ENCODE measurements at places on chromosomes 6 and 20. TPM values are rescaled to one million over a fixed set of nuclear protein-coding genes. Genes with fewer than 3 reads are reported as not detected.

ADNP gene
- total RNA-seq, result 54.9 TPM

C6orf15 gene
- total RNA-seq, result not detected

SOX18 gene
- total RNA-seq, result 1.2 TPM

NEURL2 gene
- 8.4 TPM for total RNA-seq

CLPSL1 gene
- total RNA-seq, result not detected

OR2B6 gene
- total RNA-seq, result not detected

OTOR gene
- total RNA-seq, result not detected

DNAH8 gene
- not detected for total RNA-seq

MROH8 gene
- total RNA-seq, result 3.6 TPM

FOXA2 gene
- total RNA-seq, result not detected

BMP6 gene
- total RNA-seq, result 43.0 TPM

PTCRA gene
- total RNA-seq, result not detected

C6orf132 gene
- 1.3 TPM for total RNA-seq

TGM3 gene
- not detected for total RNA-seq

TMEM244 gene
- not detected for total RNA-seq

TRIM31 gene
- not detected for total RNA-seq

RIPPLY2 gene
- total RNA-seq, result not detected

TMEM170B gene
- 23.0 TPM for total RNA-seq

CST2 gene
- total RNA-seq, result not detected

DEFB124 gene
- not detected for total RNA-seq

LST1 gene
- total RNA-seq, result 10.6 TPM

PRR18 gene
- total RNA-seq, result not detected

THBS2 gene
- 43.5 TPM for total RNA-seq

WFDC2 gene
- total RNA-seq, result not detected

SDCBP2 gene
- total RNA-seq, result 3.5 TPM

SPATS1 gene
- not detected for total RNA-seq

ZNF334 gene
- 11.1 TPM for total RNA-seq

PACRG gene
- total RNA-seq, result not detected

LYRM2 gene
- 24.7 TPM for total RNA-seq

INSM1 gene
- total RNA-seq, result not detected

MEI4 gene
- total RNA-seq, result under 0.01 TPM

PDE10A gene
- 8.8 TPM for total RNA-seq

SLC17A1 gene
- not detected for total RNA-seq

EDN1 gene
- 23.4 TPM for total RNA-seq

HTR1B gene
- not detected for total RNA-seq

PPIL6 gene
- total RNA-seq, result 8.8 TPM

FAM162B gene
- total RNA-seq, result 17.8 TPM

PSORS1C2 gene
- not detected for total RNA-seq

RHAG gene
- not detected for total RNA-seq

ZFP57 gene
- total RNA-seq, result not detected
